ENCODE measurements at places on chromosomes 12 and 14.

DNA sequence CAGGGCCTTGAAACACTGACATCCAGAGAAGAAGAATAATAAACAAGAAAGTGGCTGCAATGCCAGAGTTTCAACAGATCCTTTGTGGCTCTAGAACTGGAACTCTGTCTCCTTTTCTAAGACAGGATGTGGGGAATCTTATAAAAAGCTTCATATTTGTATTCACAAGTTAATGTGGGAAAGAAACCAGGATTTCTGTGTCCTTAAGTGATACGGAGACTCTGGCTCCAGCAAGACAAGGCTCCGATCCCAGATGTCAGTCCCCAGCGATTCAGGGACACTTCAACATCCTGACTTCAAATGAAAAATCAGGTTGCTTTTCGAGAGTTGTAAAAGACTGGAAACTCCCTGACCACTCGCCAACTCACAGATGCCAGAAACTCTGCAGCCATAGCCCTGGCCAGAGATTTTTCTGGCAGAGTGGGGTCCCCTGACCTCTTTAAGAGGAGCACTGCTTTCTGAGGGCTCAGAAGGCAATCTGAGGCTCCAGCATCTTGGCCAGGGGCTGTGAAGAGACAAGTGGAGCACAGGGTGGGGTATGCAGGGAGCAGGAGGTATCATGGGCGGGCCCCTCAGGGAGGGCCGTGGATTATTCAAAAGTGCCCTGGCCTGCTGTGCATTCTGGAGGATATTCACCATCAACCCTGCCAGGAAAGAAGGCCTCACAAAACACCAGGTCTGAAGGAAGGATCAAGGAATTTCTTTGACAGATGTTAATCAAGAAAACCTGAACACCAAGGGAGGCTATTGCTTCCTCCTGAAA, 53.3 kb downstream of the TMX1 start:
- DNase-seq = no peak

- DNase-seq = no peak
Observed at GRCh38 chr14:106790189-106791036, 1264.0 kb downstream of the TMEM121 start.

- no peak for DNase-seq
Observed at GRCh38 chr14:104268725-104269436, 130.5 kb downstream of the KIF26A start.

DNA sequence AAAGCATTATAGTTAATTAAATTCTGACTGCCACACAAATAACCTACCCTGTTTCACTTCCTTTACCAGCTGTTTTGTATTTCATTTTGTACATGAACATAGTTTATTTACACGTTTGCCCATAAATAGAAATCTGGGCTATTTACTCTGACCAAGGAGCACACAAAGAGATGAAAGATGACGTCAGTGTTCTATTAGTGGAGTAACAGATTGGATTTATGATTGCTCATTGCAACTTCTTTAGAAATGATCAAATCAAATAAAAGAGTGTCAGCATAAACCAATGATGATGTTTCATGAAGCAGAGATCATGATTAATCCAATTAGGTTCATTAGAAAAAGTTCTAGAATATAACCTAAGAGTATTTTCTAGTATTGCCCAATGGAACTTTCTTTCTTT, 12.0 kb upstream of the RTL1 start:
- DNase-seq = no peak

DNA sequence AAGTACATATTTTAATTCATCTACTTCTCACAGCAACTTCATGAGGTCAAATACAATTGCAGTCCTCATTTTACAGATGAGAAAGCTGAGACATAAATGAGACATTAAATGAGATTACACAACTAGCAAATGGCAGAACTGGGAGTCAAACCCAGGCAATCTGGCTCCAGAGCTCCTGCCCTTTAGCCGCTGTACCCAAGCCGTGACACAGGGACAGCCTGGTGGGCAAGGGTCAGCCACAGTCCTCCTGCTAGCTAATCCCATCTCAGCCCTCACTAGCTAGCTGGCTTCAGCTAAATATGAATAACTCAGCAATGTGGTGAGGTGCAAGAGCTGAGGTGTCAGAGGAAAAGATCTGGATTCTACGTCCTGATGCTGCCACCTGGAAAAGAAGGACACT, 54.8 kb downstream of the NINJ2 start:
- DNase-seq = no peak

- DNase-seq = no peak
Observed at GRCh38 chr12:103392722-103393121, 103.0 kb downstream of the C12orf42 start.

DNA sequence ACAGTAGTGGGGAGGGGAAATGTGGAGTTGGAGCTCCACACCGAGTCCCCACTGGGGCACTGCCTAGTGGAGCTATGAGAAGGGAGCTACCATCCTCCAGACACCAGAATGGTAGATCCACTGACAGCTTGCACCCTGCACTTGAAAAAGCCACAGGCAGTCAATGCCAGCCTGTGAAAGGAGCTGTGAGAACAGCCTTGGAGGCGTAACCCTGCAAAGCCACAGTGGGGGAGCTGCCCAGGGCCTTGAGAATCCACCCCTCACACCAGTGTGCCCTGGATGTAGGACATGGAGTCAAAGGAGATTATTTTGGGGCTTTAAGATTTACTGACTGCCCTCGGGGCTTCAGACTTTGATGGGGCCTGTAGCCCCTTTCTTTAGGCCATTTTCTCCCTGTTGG, 12.5 kb downstream of the CTSG start:
- no peak for DNase-seq

- DNase-seq = no peak
Observed at GRCh38 chr12:75759842-75760572, 248.6 kb upstream of the KRR1 start.

- DNase-seq = no peak
Observed at GRCh38 chr14:53538316-53538881, 385.3 kb upstream of the DDHD1 start.

- DNase-seq = no peak
Observed at GRCh38 chr12:27513155-27513824, 10.7 kb upstream of the PPFIBP1 start.

GRCh38 chr12:48750769-48751356, 34.4 kb upstream of the CCNT1 start:
- no peak for DNase-seq

DNA sequence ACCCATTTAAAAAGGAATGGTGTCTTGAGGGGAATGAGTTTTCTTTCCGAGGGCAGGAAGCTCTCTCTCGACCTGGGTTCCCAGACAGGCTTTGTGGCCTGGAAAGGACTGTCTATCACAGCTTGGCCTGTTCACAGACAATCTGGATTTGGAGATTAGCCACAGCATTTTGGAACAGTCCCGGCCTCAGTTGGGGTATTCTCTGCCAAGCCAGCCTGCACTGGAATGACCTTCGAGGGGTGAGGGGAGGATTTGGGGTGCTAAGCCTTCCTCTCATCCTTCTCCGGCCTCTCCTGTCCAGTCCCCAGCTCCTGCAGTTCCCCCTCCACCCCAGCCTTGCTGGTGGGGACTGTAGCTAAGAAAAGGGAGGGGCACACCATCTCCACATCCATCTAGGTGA, 13.0 kb downstream of the TBX5 start:
- no peak for DNase-seq

- DNase-seq = no peak
Observed at GRCh38 chr14:24278424-24278823, 7.0 kb upstream of the RABGGTA start.

DNA sequence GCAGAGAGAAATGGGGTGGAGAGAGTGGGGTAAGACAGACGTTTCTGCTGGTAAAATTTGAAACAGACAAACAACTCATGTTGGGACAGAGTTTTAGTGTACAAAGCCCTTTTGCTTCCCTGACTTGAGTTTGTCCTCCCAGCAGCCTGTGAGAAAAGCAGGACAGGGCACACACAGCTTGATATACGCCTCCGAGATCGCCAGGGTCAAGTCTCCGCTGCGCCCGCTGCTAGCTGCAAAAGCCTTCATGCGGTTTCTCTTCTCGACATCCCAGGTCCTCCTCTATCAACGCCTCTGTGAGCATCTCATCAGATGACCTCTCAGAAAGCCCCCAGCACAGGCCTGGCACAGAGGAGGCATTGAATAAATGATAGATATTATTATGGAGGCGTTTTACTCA, 9.4 kb upstream of the BCL11B start:
- DNase-seq = no peak

DNA sequence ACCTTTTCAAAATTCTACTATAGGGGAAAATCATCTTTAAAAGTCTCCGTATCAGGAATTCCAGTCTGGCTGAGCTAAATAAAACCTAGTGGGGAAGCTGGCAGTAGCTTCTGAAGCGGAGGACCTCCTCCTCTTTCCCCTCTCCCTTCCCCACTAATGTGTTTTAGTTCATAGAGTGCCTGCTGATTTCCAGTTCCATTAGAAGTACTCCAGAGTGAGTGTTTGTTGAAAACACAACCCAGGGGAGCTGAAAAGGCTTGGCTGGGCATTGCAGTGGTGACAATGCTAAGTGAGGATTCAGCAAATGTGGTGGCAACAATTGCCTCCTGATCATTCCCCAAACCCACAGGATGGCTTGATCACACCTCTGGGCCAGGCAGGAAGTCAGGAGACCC, 144.2 kb upstream of the FRMD6 start:
- DNase-seq = no peak

- no peak for DNase-seq
Observed at GRCh38 chr12:90074086-90074485, 365.4 kb upstream of the ATP2B1 start.

GRCh38 chr12:131808744-131809371, 19.3 kb upstream of the MMP17 start:
- no peak for DNase-seq

GRCh38 chr12:108253540-108253939, 85.6 kb downstream of the CMKLR1 start:
- no peak for DNase-seq

DNA sequence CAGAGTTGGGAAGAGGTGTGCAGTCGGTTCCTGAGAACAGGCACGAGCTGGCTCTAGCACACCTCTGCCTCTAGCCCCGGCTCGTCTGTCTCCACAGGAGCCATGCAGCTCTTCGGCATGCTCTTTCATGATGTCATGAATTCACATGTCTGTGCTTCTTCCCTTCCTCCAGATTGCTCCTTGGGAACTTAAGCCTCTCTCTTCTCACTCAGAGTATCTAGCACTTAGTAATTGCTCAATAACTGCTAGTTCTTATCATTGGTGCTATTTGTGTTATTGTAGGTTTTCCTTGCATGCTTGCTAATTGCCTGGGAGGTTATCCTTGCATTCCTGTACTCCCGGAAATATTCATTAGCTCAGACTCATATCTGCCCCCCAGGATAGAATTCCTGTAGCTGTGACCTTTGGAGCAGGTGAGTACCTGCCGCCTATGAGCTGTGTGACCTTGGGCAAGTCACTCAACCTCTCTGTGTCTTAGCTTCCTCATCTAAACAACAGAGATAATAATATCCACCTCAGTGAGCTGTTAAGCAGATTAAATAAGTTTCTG, 19.5 kb downstream of the FAM181A start:
- DNase-seq = no peak

DNA sequence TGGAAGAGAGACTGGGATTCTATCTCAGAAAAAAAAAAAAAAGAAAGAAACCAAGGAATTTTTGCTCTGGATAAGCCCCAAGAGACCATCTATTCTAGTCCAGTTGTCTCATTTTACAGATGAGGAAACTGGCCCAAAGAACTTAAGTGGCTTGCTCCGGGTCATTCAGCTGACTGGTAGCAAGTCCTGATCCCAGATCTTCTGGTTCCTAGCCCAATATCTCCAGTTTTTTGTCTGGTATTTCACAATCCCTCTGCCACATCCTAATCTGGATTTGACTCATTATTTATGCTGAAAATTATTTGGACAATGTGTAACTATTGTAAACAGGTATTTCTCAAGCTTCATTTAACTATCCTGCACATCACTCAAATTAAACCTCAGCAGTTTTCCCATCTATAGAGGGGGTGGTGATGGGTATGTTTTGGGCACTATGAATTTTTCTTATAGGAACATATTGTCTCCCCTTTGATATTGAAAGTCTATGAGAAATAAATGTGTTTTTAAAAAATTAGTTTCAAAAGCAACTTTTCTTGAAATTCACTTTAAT, 43.4 kb downstream of the PPP2R5E start:
- DNase-seq = no peak

DNA sequence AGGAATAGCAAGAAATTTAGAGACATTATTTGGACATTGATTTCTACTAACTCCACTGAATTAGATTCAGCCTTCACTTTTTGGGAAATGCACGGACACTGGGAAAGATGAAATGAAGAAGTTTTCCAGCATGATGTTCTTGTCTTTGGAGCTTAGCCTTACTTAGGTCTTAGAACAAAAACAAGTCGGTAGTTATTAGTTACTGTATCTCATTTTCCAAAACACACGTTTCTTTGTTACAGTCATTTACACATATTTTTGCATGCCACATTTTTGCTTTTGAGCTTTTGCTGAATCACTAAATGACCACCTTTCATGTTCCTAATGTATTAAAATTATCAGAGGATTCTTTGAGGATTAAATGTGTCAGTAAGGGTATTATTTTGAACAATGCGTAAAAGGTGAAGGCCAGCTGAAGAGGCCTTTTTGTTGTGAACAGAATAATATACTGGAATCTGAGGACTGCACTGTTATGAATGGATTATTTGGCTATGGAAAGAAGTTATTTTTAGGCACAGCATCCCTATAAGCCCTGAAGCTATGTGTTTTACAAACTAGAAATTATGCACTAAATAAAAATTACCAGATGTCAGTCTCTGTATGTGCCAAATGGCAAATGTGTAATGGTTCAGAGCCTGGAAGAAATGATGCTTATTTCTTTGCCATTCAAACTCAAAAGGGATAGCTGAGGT, 138.2 kb downstream of the SRGAP1 start:
- DNase-seq = no peak

DNA sequence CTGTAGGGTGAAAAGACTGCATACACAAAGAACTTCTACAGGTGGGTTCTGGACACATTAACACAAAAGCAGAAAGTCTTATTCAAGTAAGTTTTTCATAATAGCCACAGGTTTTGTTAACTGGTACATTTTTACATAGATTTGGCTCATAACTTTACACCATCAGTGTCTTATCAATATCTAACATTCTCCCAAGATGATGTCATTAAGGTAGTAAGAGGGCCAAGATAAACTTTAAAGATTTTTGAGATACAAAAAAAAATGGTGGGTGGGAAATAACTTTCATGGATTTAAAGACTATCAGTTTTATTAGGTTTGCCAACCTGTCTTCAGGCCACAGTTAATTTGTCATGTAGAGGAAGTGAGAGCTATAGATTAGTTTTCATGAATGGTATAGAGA, 1.7 kb downstream of the SUPT16H start:
- DNase-seq = no peak

- DNase-seq = no peak
Observed at GRCh38 chr12:32367381-32367780, 32.0 kb upstream of the FGD4 start.

GRCh38 chr12:79522257-79522988, 168.3 kb downstream of the PAWR start:
- DNase-seq = no peak

All from brain pericyte (primary cell).